ENCODE measurements at places on chromosomes 3 and 15. TPM values are rescaled to one million over a fixed set of nuclear protein-coding genes. Genes with fewer than 3 reads are reported as not detected.

The DUOX2 gene
- 0.03 TPM for total RNA-seq

The AGBL1 gene
- total RNA-seq = not detected

The ZNF770 gene
- total RNA-seq = 12.7 TPM

The IFT57 gene
- total RNA-seq = 43.5 TPM

The LSMEM2 gene
- total RNA-seq = 0.10 TPM

The MFAP1 gene
- 32.4 TPM for total RNA-seq

The CEP152 gene
- 3.9 TPM for total RNA-seq

The ANKUB1 gene
- total RNA-seq = not detected

The TEX55 gene
- not detected for total RNA-seq

The SLC12A1 gene
- total RNA-seq = not detected

The SPTBN5 gene
- total RNA-seq = 0.20 TPM

The ZPLD1 gene
- not detected for total RNA-seq

The C3orf70 gene
- total RNA-seq = 0.03 TPM

The MKRN3 gene
- total RNA-seq = 1.6 TPM

The SCG3 gene
- total RNA-seq = 0.06 TPM

The KNG1 gene
- not detected for total RNA-seq

The ASB14 gene
- total RNA-seq = not detected

The PDCD10 gene
- total RNA-seq = 59.2 TPM

The AHSG gene
- 0.13 TPM for total RNA-seq

The SELENOS gene
- total RNA-seq = 168 TPM

The EOMES gene
- 0.63 TPM for total RNA-seq

The EAF1 gene
- 14.4 TPM for total RNA-seq

The CLCN2 gene
- total RNA-seq = 5.7 TPM

The TM4SF18 gene
- 32.0 TPM for total RNA-seq

The GOLGA8F gene
- total RNA-seq = not detected

The GAP43 gene
- total RNA-seq = 0.15 TPM

The HRH1 gene
- 7.3 TPM for total RNA-seq

The CEMIP gene
- 1.2 TPM for total RNA-seq

The ADGRG7 gene
- not detected for total RNA-seq

The GOLGA6D gene
- total RNA-seq = not detected

The REC114 gene
- not detected for total RNA-seq

The MGLL gene
- 65.1 TPM for total RNA-seq

The GOLGA8T gene
- 1.7 TPM for total RNA-seq

The DLG1 gene
- total RNA-seq = 18.3 TPM

The RHOV gene
- total RNA-seq = 4.8 TPM

The DUOXA1 gene
- total RNA-seq = 0.08 TPM

The HCN4 gene
- 0.31 TPM for total RNA-seq

The WNT5A gene
- 1.2 TPM for total RNA-seq

The ARID3B gene
- 3.3 TPM for total RNA-seq

The SCAANT1 gene
- not detected for total RNA-seq

The XYLB gene
- 4.9 TPM for total RNA-seq

The ZNF501 gene
- not detected for total RNA-seq

The RETNLB gene
- total RNA-seq = not detected

The SUSD5 gene
- 3.1 TPM for total RNA-seq

The SCG5 gene
- 2.0 TPM for total RNA-seq

All from A549 treated with Hydrocortisone at 1 μM for 4 hours (cell line).